ENCODE measurements at places on chromosomes 16 and 17. TPM values are rescaled to one million over a fixed set of nuclear protein-coding genes. Genes with fewer than 3 reads are reported as not detected.
A peak's percentile ranks its signal among the peaks of the same experiment; 100 is the strongest.

GRCh38 chr16:89436366-89436765 is 54.0 kb downstream of the ANKRD11 start:
- DNase-seq = no peak

GRCh38 chr17:65487990-65488389 is 73.5 kb downstream of the AXIN2 start:
- DNase-seq = no peak

DNA sequence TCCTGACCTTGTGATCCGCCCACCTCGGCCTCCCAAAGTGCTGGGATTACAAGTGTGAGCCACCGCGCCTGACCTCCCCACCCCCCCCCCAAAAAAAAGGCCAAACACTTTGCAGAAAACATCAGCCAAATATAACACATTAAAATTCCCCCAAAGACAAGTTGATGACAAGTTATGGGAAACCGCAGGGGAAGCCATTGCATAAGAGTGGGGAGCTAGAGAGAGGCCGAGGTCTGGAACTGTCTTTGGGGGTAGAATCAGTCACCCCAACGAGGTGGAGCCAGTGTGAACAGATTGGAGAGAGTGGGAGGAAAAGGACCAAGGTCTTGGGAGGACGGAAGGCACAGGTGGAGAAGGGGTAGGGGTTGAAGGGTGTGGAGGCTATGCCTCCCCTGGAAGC is 2.8 kb downstream of the DRC3 start:
- no peak for DNase-seq

DNA sequence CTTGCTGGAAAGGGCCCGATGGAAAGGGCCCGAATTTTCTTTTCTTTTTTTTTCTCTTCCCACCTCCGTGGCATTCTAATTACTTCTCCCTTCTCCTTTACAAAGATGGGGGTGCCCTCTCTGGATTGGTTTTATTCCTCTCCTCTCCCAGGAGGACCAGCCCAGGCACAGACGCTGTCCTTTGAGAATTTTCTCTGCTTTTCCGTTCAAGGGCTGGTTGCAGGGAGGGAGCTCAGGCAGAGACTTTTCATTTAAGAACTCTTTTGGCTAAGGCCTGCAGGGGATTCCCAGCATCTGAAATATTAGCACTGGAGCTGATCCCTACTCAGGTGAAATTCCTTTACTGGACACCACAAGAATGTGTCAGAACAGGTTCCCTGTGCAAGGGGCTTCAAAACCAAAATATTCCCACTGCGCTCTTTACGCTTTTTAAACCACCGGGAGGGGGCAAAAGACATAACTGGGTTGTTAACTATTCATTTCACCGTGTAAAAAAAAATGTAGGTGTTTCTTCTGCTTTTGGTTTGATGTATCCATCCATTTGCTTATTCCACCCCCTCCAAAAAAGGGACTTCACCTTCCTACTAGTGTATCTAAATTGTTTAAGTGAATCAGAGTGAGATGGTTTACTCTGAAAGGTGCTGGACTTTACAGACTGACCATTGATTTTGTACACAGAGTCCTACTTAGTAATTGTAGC is 1.4 kb downstream of the NFAT5 start:
- DNase-seq = no peak

GRCh38 chr16:1152651-1153259 is at the start of gene CACNA1H:
TSS of gene CACNA1H (plus strand) at chr16:1153106. CDS start at chr16:1153738, 632 bp downstream.
- DNase-seq = peak; percentile 67

DNA sequence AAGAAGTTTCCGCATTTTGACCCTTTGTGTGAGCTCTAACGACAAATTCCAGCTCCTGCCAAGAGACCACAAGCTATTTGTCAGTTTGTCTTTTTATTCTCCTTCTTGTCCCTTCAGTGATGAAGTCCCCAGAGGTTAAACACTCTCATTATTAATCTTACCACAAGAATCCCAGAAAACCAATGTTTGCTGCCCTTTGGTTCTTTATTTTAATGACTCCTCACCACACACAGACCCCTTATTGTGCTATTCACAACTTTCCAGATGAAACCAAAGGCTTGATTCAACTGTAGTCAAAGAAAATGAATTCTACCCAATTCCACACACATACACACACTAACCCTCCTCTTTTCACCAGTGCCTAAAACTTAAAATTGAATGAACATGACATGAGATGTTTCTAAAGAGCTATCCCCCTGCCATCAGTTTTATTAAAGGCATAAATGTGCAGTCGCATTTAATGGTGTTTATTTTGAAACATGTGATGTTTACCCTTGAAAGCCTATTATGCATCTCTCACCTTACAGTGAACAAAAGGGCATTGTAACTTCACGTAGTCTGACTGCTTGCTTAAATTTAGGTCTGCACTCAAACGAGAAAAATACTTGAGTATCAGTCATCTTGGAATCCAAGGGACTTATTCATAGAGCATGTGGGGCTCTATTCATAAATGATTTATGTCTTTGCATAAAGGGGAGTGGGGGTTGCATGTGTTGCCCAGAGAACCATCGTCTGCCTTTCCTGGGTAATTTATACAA is 44.1 kb downstream of the PCTP start:
- DNase-seq = no peak

DNA sequence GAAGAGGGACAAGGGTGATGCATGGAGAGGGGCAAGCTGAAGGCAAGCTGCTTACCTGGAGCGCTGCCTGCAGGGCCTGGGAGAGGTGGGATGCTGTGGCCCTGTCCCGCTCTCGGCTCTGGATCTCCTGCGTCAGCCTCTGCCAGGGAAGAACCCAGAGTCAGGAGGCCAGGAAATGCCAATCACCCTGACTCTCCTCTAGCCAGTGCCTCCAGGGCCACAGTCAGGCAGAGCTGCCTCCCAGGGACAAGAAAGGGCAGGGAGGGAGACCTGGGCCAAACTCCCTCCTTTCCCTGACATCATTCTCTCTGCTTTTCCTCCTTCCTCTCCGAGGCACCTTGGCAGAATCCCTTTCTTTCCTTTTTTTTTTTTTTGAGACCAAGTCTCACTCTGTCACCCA is 11.3 kb downstream of the CDK3 start:
- DNase-seq = no peak

- no peak for DNase-seq
These were observed 650.9 kb downstream of the TOX3 start for GRCh38 chr16:51896013-51896412.

DNA sequence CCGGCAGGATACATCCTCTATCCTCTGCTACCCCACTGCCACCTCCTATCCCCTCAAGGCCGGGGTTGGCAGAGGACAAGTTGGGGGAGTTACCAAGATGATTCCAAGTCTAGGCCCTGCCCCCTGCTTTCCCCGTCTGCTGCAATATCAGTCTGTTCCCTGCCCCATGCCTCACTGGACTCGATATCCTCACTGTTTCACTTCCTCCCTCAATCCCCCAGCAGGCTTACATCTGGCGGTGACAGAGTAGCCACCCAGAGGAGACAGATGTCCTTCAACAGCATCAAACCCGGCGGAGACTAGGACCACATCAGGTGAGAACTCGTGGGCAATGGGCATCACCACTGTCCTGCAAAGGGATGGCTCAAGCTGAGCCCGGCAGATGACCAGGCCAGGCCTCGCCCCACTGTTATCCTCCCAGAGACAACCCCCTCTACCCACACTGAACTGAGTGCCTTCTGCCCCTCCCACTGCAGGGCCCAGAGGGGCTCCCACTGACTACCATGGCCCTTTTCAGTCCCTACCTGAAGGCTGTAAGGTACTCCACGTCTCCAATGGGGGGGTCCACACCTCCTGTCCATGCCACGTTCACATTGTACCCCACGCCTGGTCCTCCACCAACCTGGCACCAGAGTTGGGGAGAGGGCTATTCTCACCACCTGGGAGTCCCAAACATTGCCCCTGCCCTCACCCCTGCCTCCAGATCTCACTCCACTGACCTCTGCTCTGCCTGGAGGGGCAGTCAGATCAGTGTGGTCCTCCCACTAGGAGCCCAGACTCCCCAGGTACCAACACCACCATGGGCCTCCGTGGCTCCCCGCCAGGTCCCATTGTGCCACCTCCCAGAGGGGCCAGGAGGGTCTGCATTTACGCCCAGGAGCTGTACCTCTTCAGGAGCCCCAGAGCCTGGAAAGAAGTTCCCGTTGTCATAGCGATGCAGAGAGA is 9.6 kb downstream of the G6PC3 start:
- DNase-seq = no peak

- no peak for DNase-seq
These were observed 23.8 kb downstream of the SDK2 start for GRCh38 chr17:73620414-73620813.

DNA sequence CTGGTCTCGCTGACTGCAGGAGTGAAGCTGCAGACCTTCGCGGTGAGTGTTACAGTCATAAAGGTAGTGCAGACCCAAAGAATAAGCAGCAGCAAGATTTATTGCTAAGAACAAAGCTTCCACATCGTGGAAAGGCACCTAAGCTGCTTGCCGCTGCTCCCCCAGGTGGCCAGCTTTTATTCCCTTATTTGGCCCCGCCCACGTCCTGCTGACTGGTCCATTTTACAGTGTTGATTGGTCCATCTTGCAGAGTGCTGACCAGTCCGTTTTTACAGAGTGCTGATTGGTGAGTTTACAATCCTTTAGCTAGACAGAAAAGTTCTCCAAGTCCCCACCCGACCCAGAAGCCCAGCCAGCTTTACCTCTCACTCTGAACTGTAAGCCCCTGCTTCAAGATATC is 227.8 kb downstream of the ABCC12 start:
- no peak for DNase-seq

DNA sequence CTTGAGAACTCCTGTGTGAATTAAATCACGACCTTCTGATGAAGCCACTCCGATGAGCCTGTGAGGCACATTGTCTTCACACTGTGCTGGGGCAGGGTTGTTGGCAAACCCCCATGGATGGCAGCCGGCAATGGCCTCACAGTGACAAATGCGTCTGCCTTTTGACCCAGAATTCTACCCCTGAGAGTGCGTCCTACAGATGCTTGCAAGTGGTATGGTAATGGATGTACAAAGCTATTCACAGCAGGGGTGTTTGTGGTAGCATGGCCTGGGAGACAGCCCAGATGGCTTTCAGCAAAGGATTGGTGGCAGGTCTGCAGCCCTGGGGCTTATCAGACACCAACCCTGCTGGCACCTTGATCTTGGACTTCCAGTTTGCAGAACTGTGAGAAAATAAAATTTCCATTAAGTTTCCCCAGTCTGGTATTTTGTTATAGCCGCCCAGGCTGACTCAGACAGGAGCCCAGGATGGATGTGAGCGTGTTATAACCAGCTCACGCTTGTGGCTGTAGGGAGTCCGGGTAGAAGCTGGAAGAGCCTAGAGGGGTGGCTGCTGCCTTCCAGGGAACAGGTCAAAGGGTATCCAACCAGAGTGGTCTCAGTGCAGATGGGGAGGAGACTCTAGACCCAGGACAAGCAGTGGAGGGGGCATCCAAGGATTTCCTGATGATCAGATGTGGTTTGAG is 10.1 kb downstream of the AFMID start:
- no peak for DNase-seq

NPB gene
- total RNA-seq = 1.0 TPM

UTS2R gene
- 5.8 TPM for total RNA-seq

All from tongue (tissue), 3 donors.